Hypothalamus (tissue), 51 donors: ENCODE measurements at places on chromosomes 7 and 10.

DNA sequence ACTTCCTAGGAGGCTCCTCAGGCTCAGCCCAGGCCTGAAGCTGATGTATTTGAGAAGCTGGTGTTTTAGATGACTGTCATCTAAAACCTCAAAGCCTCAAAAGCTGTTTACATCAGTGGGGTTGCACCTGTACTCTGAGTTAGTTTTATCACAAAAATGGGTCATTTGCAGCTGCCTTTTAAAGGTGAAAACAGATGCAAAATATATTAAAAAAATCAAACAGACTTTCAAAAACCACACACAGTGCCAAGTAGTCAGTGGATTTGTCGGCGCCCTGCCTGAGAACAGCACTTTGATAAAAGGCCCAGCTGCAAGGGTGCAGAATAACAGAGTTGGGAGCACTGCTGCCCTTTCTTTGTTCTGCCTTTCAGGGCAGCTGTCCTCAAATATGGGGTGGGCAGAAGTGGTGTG lies 103.0 kb downstream of the VOPP1 start:
- DNase-seq: no peak

- DNase-seq: no peak
Observed at GRCh38 chr7:81487516-81487915, 282.3 kb downstream of the HGF start.

DNA sequence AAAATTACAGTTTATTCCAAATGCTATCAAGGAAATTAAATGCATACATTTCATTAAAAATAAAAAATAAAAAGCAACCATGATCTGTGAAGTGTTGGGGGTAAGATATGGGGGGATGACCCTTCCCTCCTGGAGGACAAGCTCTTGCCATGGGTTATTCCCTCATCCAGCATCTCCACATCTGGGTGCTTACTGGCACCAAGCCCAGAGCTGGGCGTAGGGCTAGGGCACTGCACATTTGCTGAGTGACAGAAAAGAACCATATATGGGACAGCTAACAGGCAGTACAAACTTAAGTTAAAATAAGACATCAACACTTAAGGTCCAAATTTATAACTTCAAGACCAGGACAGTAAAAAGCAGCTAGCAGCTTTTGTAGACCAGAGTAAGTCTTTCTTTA lies 10.2 kb downstream of the CCDC6 start:
- DNase-seq: no peak

- no peak for DNase-seq
Observed at GRCh38 chr7:12721286-12721830, 33.9 kb downstream of the ARL4A start.

DNA sequence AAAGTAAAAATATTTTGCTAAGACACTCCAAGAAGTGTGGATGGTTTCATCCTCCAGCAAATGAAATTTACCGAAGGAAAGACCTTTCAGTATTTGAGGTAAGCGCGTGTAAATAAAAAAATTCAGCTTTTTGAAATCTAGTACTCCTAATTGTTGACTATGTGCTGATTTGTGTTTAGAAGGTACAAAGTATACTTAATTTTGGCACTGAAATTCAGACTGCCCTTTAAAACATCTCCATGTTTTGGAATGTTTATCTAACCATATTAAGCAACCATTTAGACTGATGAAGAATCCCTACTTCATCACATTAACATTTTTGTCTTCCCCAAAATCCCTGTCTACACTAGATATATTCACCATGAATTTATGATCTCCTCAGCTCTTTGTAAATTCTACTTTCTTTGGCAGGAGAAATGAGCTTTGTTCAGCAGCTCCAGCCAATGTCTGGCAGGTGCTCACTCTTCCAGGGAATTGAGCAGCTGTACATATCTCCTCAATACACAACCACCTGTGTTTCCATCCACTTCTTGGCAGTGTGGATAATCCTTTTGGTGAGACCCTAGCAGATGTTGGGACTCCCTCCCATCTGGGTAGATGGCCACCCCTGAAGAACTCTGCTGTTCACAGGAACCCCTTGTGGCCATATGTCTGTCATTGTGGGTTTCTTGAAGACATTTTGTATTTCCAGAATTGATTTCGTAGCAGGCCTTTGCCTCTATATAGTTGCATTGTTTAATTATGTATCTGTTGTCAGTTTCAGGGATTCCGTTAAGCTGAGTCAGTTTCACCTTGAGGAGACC lies 129.4 kb upstream of the SAMD8 start:
- DNase-seq: no peak

- DNase-seq: no peak
Observed at GRCh38 chr10:7438196-7438986, 27.6 kb upstream of the SFMBT2 start.

DNA sequence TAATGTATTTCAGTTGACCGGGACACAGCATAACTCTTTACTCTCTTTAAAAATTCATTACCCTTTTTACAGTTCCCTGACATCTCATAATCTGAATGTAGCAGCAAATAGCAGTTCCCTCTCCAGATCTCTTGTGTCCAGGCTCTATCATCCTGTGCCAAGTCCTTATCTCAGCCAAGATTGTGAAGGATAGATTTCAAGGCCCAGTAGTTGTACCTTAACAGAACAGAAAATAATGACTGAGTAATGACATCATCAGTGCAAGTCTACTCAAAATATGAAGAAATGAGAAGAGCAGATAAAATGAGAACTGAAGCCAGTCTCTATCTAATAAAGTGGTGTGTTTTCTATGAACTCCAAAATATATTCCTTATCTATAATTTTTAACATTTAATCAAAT lies 92.6 kb downstream of the TFEC start:
- DNase-seq: no peak

DNA sequence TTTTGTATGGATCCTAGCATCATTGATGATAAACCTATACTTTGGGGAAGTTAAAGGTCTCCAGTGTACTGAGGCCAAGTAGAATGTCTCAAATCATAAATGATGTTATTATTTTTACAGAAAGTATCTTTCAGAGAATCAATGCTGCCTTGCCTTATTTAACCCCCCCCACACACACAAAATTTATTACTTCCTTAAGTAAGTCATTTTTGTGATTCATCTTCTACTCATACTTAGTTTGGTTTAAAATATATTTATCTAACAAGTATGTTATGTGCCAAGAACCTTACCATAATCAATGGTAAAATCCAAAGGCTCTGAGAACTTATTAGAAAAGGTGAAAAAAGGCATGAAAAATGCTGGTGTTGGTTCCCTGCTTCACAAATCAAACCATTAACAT lies 18.8 kb upstream of the CLDN12 start:
- DNase-seq: no peak
